ENCODE measurements at places on chromosomes 3 and 15. TPM values are rescaled to one million over a fixed set of nuclear protein-coding genes. Genes with fewer than 3 reads are reported as not detected.

SEMA6D gene
- total RNA-seq = 4.9 TPM

ABCF3 gene
- 81.1 TPM for total RNA-seq

CEMIP gene
- 5.9 TPM for total RNA-seq

- DNase-seq = no peak
These were observed 5.0 kb downstream of the SPRED1 start for GRCh38 chr15:38257676-38258075.
